Fibroblast of upper back skin (primary cell): ENCODE measurements at places on chromosomes 2 and 18.

GRCh38 chr2:14120376-14120775, 512.1 kb upstream of the LRATD1 start:
- no peak for DNase-seq

DNA sequence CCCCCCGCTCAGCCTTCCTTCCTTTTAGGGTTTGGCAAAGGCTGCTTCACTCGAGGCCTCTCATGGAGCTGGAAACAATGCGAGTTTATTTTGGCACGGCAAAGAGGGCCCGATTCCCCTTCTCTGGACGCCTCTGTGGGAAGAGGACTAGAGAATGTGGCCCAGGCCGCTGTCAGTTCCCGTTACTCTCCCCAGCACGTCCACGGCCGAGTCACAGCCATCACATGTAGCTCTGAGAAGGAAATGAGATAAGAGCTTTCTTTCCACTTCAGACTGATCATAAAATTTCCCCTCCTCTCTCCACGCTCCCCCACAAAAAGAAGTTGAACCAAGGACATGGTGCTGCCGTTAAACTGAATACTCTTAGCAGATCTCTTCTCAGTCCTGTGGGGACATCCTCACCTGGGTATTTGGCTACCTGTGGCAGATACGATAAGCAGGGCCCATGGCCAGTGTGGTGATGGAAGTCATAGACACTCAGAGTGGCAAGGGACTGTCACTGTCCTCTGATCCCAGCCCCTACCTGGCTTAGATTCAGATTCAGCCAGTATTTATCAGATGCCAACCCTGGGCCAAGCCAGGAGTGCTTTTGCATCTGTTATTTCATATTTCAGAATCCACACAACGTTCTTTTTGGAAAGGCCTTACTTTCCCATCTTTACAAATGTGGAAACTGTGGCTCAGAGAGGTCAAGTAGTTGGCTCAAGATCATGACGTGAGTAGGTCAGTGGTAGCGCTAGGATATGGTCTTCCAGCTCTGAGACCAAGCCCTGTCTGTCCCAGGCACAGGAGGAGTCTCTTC, 101.2 kb downstream of the MCFD2 start:
- peak; percentile 76 for DNase-seq

DNA sequence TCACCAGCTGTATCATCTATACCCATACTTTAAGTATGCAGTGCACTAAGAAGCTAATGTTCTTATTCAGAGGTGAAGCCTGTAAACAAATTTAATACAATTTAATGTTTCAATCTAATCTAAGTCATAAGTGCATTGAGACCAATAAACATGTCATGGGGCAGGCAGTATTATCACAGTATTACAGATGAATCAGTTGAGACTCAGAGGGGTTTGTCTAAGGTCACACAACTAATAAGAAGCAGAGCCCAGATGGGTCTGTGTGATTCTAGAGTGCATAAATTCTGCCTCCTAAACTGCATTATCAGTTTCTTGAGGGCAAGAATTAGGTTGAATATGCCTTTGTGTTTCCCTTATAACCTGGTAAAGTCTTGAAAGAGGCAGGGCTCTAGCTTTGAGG, 140.9 kb upstream of the RNF152 start:
- DNase-seq, result no peak

DNA sequence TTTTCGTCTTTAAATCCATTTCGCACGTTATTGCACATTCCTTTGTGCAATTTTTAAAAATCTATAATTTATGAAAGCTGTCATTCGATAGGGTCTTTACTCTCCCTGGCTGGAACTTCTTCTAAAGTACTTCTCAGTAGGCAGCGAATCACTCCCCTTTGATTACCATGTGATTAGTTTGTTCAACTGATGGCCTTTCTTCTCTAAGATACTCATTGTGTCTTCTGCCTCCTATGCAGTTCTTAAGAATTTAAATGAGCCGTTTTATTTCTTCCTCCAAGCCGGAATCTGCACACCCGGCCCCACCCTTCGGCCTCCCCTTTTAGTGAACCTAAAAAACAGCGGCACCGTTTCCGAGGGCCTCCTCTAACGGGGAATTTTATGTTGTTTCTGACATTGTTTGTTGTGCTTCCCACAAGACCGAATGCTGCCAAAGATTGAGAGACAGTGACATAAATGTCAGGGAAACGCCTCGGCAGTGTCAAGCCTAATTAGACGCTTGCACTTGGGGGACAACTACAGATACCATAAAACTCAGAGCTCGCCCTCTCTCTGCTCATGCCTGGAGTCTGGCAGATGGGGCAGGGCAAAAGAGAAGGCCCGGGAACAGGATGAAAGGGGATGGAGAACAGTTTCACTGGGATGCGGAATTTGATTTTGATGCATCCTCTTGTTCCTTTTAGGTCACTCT, 255.3 kb downstream of the BCL11A start:
- no peak for DNase-seq

GRCh38 chr2:28419003-28419402, 26.3 kb downstream of the FOSL2 start:
- no peak for DNase-seq

GRCh38 chr2:85852937-85853498, 35.8 kb downstream of the ST3GAL5 start:
- peak; percentile 32 for DNase-seq

- no peak for DNase-seq
These were observed 92.0 kb downstream of the ARMC9 start for GRCh38 chr2:231290321-231291015.

DNA sequence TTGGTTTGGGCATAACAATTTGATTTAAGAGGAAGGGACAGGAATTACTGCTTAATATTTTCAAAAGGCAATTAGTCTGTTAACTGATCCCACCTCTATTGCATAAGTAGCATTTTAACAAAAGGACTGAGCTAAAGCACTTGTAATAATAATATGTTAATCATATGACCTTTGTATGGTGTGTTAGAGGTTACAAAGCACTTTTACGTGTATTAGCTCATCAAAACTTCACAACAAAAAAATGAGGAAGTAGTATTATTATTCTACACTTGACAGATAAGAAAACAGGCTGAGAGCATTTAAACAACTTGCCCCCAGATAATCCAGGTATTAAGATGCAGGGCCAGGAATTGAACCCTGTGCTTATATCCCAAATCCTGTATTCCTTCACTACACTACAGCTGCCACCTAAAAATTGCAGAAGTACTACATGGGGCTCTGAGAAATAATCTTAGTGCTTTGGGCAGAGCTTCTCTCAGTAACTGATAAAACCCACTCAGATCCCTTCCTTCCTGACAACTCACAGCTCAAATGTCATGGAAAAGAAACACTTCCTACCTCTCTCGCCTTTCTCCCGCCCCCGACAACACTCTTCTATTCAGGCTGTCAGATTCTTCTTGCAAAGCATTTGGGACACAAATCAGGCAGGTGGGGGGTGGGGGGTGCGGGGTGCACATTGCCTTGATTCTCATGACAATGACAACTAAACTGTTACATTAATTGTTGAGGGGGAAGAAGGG, 20.7 kb upstream of the KCTD1 start:
- DNase-seq, result no peak

GRCh38 chr2:6077585-6077984, 385.4 kb downstream of the SOX11 start:
- DNase-seq, result no peak

DNA sequence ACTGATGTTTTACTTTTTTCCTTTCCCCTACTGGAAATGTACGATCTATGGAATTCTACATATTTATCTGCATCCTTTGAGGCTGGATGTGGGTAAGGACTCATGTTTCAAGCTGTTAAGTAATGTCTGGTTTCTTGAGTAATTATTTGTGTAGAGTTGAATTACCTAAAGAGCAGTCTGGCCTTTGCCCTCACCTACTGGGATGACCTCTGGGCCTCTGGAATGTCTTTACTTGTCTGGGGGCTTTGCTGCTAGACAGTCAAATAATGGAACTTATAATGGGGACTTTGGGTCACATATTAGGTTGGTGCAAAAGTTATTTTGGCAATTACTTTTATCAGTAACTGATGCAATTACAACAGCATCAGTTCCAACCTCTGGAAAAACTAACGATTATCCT, 244.7 kb downstream of the CCDC178 start:
- DNase-seq, result no peak

DNA sequence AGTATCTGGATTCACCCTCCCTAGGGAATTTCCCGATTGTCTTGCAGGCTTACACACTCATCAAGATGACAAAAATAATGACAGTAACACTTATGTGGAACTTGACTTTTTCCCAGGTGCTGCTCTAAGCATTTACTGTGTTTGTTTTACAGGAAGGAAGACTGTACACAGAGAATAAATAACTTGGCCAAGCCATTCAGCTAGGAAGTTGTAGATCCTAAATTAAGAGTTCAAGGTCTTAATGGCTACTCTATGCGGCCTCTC, 549 bp upstream of the DPP4 start:
- DNase-seq, result no peak

DNA sequence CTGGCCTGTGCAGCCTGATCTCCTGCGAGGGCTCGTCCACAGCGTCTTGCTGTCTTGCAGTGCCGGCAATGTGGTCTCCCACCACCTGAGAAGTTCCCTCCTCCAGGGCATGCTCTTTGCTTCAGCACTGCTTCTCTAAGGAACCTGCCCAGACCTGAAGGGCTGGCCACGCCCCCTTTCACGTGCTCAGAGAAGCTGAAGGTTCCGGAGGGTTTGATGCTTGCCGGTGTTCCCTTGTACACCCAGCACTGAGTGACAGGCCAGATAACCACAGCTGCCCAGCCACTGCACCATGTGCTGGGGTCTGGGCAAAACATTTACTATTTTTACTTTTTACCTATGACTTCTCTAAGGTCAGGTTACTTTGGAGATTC, 1.7 kb upstream of the POLR2D start:
- no peak for DNase-seq
